ENCODE measurements at places on chromosomes 1 and 21. TPM values are rescaled to one million over a fixed set of nuclear protein-coding genes. Genes with fewer than 3 reads are reported as not detected.
A peak's percentile ranks its signal among the peaks of the same experiment; 100 is the strongest.

GRCh38 chr1:12056331-12056841 lies 6.7 kb upstream of the TNFRSF8 start:
- no peaks in the 10 kb centered on the region for H3K36me3 ChIP-seq
- no peak overlapping the region for H3K27ac ChIP-seq
- H3K27me3 ChIP-seq, result peaks cover 9% of the 10 kb centered on the region
- no peak overlapping the region for H3K4me3 ChIP-seq

DNA sequence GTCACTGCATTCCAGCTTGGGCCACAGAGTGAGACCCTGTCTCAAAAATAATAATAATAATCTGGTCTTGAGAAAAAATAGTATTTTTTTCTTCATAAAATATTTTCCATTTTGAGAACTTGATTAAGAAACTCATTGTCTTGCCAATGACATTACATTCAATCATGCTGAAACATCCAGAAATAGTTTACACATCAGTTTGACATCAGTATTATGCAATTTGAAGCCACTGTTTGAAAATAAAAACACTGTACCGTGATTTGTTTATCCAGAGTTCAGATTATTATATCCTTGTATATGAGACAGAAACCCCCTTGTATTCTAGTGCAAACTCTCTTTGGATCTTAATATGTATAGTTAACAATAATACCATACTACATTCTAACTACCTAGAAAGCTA lies 6.9 kb downstream of the FMO2 start:
- no peak for DNase-seq
- H3K4me1 ChIP-seq, result no peaks in the 10 kb centered on the region
- no peak overlapping the region for H3K4me3 ChIP-seq
- no peaks in the 10 kb centered on the region for H3K36me3 ChIP-seq
- H3K27me3 ChIP-seq, result no peaks in the 10 kb centered on the region

DNA sequence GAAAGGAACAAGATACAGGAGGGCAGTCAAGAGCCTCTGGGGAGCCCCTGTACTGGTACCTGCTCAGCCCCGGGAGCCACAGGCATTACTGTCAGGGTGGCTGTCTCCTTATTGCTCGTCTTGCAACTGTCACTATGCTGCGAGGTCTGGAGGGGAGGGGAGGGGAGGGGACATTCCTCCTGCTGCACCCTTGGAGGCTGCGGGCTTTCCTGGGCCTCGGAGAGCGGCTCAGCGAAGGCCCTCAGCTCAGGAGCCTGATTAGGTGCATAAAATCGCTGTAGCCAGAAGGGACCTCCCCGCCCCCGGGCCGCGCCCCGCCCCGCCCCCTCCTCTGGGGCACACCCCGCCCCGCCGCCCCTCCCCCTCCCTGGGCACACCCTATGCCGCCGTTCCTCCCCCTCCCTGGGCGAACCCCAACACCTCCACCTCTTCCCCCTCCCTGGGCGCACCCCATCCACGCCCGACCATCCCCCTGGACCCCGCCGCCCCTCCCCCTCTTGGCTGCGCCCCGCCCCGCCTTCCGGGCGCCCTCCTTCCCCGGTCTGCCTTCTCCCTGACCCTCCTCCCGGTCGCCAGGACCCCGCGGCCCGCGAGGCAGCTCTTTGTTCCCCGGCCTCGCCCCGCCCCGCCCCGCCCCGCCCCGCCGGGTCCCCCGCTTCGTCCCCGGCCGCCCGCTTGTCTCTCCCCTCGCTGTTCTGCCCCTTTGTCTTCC lies 35.5 kb downstream of the CACHD1 start:
- peaks cover 14% of the 10 kb centered on the region for H3K4me1 ChIP-seq
- peak overlapping the region; percentile 63 for H3K4me3 ChIP-seq
- H3K36me3 ChIP-seq, result no peaks in the 10 kb centered on the region
- H3K27ac ChIP-seq, result peak overlapping the region; percentile 88
- DNase-seq, result peak; percentile 94

Gene GNAT2
- not detected for total RNA-seq

Gene NKAIN1
- 16.2 TPM for total RNA-seq

DNA sequence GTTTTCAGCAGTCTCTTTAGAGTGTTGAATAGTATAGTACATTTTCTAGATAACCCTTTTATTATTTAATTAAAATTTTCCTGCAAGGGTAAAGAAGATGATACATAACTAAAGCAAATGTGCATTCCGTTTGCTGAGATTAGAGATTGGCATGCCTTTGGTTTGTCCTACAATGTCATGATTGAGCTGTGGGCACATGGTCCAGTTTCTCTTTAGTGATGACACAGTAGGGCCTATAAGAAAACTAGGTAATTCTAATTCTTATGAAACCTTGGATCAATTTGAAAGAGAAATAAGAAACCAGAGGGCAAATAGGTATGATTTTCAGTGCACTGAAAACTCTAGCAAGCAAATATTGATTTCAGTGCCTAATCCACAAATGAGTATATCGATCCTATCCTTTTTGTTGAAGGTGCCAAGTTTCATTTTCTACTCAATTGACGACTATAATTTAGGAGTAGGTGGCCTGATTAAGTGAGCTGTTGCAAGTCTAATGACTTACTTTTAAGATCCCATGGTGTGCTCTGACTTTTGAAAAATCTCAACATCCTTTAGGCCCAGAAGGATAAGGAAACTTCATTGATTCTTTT lies 128.0 kb upstream of the KCNK1 start:
- no peak overlapping the region for H3K4me3 ChIP-seq
- no peak overlapping the region for H3K27ac ChIP-seq
- no peaks in the 10 kb centered on the region for H3K4me1 ChIP-seq
- no peak for DNase-seq
- H3K27me3 ChIP-seq, result no peaks in the 10 kb centered on the region

Gene A3GALT2
- total RNA-seq, result not detected

Gene OR2T2
- total RNA-seq, result not detected

DNA sequence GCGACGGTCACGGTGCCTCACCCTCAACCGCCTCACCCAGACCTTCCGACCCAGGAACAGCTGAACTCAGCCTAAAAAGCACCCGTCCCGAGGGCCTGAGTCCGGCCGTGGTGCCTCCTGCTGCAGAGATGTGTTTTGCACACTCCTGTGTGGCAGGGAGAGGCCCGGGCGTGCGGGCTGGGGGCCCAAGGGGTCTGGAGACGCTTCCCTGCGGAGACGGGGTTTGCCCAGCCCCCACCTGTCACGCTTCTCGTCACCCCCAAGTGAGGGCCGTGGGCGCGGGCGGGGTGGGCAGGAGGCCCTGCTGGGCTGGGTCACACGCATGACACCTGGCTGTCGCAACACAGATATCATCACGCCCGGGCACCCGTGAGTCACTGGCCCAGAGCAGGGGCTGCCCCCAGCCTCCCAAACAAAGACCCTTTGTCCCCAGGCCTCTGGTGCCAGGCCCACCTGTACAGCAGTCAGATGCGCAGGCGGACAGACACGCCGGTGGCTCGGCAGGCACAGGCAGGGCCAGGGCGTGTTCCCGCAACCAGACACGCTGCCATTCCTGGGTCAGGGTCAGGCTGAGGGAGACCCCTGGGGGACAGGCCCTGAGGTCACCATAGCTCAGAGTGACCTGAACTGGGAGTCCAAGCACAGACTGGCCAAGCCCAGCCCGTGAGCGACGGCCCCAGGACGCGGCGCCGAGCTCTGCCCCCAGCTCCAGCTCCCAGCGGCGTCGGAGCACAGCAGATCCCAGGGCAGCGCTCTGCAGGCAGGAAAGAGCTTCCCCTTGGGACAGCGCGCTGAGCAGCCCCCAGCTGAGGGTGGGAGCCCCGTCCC lies 6.1 kb downstream of the B3GALT6 start:
- H3K36me3 ChIP-seq, result no peaks in the 10 kb centered on the region
- H3K27ac ChIP-seq, result peak overlapping the region; percentile 22
- H3K27me3 ChIP-seq, result no peaks in the 10 kb centered on the region
- H3K4me1 ChIP-seq, result no peaks in the 10 kb centered on the region
- H3K4me3 ChIP-seq, result no peak overlapping the region

Gene PTAFR
- total RNA-seq, result 0.49 TPM

GRCh38 chr1:14876747-14877146 lies 276.8 kb upstream of the TMEM51 start:
- peaks cover 27% of the 10 kb centered on the region for H3K27me3 ChIP-seq
- no peak overlapping the region for H3K27ac ChIP-seq
- DNase-seq, result no peak
- no peaks in the 10 kb centered on the region for H3K36me3 ChIP-seq
- H3K4me1 ChIP-seq, result peaks cover 5% of the 10 kb centered on the region
- no peak overlapping the region for H3K4me3 ChIP-seq

Gene ADGRL2
- 58.7 TPM for total RNA-seq

Gene MFAP2
- total RNA-seq, result 119 TPM

Gene DMRTA2
- 1.4 TPM for total RNA-seq

DNA sequence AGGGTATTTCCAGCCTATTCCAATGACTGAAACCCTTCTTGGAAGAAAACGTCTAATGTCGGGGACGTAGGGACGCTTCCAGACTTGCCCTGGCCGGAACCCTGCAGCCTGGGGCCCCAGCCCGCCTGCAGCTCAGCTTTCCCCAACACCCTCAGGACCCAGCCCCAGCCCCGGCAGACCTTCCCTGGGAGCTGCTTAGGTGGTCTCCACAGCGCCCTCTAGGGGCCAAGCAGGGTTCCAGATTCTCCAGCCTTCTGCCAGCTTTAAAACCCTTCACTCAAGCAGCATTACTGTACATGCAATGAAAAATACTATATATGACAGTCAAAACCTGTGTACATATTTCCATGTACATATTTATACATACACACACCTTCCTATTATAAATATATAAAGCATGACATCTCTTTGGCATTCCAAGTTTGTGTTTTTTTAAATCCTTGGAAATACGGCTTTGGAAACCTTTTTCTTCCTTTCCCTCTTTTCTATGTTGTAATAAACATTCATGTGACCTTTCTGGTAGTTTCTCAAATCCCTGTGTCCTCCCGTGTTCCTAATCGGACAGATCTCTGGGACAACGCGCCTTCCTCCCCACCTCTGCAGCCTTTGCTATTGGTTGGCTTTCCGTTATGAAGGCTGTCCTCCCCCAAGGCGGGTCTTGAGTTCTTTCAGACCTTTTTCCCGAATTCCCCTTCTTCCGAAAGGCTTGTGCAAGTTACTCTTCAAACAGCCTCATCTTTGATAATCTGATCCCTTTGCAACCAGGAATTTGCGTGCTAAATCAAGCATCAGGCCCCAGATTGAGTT lies 60.3 kb downstream of the STUM start:
- no peak overlapping the region for H3K27ac ChIP-seq
- H3K4me3 ChIP-seq, result no peak overlapping the region
- no peaks in the 10 kb centered on the region for H3K36me3 ChIP-seq

GRCh38 chr1:183476081-183476480 lies 3.8 kb downstream of the SMG7 start:
- H3K4me3 ChIP-seq, result peak overlapping the region; percentile 89
- H3K27me3 ChIP-seq, result no peaks in the 10 kb centered on the region
- no peak for DNase-seq
- no peak overlapping the region for H3K27ac ChIP-seq
- H3K4me1 ChIP-seq, result peaks cover 10% of the 10 kb centered on the region

DNA sequence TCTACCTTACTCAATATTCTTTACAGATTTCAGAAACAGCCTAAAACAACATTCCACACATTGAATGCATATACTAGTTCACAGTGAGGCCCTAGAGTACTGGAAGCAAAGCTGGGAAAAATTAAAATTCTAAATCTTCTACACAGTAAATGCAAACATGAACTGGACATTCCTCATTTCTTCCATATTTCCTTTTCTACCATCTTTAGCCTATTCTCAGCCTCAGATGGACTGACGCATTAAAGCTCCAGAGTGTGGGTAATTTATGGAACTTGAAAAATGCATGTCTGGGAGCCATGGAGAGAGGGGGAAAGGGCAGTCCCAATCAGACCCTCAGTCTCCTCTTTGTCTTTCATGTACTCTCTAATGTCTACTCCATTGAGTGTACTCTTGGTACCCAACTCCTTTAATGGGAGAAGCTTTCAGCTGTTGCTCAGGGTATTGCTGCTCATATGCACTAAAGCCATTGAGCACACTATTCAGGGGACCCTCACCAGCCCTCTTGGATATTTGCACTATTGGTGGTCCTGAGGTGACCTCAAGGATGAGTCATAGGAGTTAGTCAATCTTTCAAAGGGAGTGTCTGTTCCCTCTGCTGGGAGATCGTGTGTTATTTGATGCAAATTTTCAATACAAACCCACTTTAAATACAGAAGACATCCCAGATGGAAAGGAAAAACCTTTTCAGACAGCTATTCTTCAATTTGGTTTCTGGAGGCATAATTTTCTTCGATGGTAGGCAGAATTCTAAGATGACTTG lies 83.3 kb upstream of the KCNJ15 start:
- H3K27ac ChIP-seq, result no peak overlapping the region
- no peaks in the 10 kb centered on the region for H3K27me3 ChIP-seq
- peaks cover 9% of the 10 kb centered on the region for H3K4me1 ChIP-seq
- DNase-seq, result no peak
- H3K4me3 ChIP-seq, result no peak overlapping the region

GRCh38 chr1:29575826-29576225 lies 339.5 kb downstream of the PTPRU start:
- no peaks in the 10 kb centered on the region for H3K36me3 ChIP-seq
- H3K4me1 ChIP-seq, result peaks cover 7% of the 10 kb centered on the region
- DNase-seq, result no peak
- H3K4me3 ChIP-seq, result no peak overlapping the region
- H3K27me3 ChIP-seq, result peaks cover 17% of the 10 kb centered on the region
- no peak overlapping the region for H3K27ac ChIP-seq

DNA sequence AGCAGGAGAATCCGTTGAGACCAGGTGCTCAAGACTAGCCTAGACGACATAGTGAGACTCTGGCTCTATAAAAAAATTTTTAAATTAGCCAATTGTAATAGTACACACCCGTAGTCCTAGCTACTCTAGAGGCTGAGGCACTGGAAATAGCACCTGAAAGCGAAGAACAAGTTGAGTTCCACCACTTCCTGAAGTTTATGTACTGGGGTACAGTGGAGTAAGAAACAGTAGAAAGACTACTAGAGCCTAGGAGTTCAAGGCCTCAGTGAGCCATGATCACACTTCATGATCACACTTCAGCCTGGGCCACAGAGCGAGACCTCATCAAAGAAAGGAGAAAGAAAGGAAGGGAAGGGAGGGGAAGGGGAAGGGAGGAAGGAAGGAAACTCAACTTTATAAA lies 19.8 kb downstream of the RSBN1 start:
- no peaks in the 10 kb centered on the region for H3K27me3 ChIP-seq
- H3K4me3 ChIP-seq, result no peak overlapping the region
- H3K27ac ChIP-seq, result no peak overlapping the region
- DNase-seq, result no peak

GRCh38 chr1:226717256-226717909 lies 21.7 kb downstream of the ITPKB start:
- no peak for DNase-seq
- H3K4me3 ChIP-seq, result no peak overlapping the region
- H3K4me1 ChIP-seq, result no peaks in the 10 kb centered on the region
- H3K27ac ChIP-seq, result no peak overlapping the region

DNA sequence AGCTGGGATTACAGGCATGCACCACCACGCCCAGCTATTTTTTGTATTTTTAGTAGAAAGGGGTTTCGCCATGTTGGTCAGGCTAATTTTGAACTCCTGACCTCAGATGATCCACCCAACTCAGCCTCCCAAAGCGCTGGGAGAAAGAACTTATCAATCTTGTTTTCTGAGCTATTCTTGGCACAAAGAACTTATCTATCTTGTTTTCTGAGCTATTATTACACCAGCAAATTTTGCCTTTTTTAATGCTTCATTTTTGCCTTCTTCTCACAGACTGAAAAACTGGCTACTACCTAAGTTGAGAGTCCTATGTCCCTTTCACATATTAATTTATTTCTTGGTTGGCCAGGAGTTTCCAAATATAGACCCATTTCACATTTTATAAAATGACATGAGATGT lies 9.3 kb downstream of the SLC16A1 start:
- H3K36me3 ChIP-seq, result peaks cover 78% of the 10 kb centered on the region
- DNase-seq, result no peak
- H3K27ac ChIP-seq, result no peak overlapping the region
- no peaks in the 10 kb centered on the region for H3K27me3 ChIP-seq
